Bone marrow (tissue), 2 donors: ENCODE measurements at places on chromosomes 1 and 21.

DNA sequence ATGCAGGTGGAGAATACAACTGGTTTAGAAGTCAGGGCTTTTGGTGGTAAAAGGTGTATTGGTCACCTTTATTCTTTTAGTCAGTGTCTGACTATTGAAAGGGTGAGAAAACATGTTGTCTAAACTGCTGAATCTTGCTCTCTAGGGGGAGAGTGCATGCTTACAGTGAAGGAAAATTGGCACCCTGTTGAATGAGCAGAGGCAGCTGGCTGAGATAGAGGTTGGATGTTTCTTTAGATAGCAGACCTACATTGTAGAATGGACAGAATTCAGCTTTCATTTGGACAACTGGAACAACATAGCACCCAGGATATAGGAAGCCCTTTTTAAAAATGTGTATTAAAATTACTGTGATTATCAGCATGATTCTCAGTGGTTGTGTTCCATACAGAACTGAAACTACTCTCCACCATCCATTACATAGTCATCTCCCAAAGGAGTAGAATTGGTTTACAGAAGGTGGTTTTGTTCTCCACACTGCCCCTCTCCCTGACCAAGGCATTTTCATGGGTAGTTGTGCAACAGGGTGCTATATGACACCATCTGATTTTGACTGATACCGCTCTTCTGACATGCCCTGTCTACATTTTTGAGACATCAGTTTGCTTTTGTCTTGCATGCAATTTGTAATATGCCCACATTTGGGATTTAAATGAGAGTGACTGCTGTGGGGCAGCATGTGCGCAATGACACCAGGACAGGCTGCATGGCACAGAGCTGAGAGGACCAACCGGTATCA lies 16.2 kb downstream of the RHOU start:
- DNase-seq: no peak

- no peak for DNase-seq
Observed at GRCh38 chr21:45600248-45600647, 43.3 kb upstream of the PCBP3 start.

- no peak for DNase-seq
Observed at GRCh38 chr1:38009088-38009840, 3.3 kb upstream of the UTP11 start.

DNA sequence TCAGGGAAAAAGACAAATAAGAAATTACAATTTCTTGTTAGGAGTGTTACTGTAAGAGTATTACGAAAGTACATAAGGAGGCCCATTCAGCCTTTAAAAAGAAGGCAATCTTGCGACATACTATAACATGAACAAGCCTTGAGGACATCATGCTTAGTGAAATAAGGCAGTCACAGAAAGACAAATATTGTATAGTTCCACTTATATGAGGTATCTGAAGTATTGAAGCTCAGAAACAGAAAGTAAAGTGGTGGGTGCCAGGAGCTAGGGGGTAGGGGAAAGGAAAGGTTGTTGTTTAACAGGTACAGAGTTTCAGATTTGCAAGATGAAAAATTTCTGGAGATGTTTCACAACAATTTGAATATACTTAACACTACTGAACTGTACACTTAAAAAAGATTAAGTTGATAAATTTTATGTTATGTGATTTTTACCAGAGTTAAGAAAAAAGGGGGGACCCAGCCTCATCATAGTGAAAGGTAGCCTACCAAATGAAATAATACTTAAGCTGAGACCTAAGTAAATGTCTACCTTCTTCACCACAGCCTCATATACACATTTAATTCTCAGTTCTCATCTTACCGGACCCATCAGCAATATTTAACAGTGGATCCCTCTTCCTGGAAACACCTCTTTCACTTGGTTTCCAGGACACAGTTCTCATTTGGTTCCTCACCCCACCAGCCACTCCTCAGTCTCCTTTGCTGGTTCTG lies 19.5 kb downstream of the USP24 start:
- DNase-seq: no peak

DNA sequence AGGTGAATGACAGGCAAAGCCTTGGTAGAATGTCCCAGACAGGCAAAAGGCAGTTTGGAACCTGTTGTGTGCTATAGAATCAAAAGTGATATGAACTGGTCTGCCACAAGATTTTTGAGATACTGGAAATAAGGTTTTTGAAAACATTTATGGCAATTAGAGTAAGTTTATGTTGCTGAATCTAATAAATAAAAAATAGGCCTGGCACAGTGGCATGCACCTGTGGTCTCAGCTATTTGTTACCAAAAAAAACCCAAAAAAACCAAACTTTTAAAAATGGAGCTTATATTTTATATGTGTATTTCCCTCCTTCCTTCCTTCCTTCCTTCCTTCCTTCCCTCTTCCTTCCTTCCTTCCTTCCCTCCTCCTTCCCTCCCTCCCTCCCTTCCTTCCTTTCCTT lies 76.4 kb upstream of the ARTN start:
- no peak for DNase-seq

- DNase-seq: no peak
Observed at GRCh38 chr1:228368801-228369607, 37.6 kb downstream of the TRIM11 start.

DNA sequence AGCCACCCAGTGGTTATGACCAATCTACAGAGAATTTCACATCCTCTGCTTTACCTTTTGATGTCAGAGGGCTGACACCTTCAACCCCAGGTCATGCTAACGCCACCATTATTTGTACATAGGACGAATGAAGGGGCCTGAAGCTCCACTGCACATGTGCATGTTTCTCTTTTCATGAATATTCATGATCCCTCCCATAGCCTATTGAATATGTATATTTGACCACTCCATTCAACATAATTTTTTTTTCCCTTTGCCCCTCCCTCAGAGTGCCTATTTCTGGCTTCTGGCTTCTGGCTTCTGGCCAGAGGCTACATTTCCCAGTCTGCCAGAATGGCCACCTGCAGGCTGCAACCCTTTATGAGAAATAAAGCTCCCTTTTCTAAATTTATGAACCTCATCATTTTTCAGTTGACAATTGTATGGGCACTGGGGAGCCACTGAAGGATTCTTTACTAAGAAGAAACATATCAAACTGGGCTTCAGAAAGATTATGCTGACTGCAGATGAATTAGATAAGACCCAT lies 406.7 kb downstream of the SIPA1L2 start:
- DNase-seq: no peak
